ENCODE measurements at places on chromosomes 6 and 20.

DNA sequence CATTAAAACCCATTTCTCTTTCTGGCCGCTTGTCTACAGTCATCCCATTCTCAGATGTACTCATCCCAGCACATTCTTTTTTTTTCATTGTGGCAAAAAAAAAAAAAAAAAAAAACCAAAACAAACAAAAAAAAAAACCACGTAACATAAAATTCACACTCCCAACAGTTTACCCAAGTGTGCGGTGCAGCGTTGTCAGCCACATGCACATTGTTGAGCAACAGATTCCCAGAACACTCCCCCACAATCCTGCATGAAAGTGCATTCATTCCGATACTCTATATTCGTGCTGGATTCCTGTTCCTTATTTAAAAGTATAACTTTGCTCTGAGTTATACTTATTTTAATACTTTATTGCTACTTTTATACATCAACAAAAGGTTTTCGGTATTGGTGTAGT lies 96.0 kb downstream of the SASH1 start:
- no peak for DNase-seq

DNA sequence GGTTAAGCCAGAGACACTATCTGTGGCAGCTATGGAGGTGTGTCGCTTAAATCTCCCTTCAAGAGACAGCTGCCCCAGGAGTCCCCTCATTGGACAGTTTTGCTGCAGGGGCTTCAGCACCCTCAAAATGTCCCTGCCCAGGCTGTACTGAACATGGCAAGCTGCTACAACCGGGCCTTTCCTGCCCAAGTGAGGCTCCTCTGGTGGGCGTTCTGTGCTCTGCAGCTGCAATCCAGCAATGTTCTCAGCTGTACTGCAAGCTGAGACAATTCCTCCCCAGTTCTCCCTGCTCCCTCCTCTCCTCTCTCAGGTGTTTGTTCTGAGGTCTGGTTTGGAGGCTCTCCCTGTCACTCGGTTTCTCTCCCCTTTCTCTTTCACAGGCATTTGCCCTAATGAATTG lies 190.8 kb upstream of the LAMP5 start:
- peak; percentile 5 for DNase-seq

GRCh38 chr6:47073125-47074110 lies 31.3 kb upstream of the ADGRF1 start:
- DNase-seq: no peak

DNA sequence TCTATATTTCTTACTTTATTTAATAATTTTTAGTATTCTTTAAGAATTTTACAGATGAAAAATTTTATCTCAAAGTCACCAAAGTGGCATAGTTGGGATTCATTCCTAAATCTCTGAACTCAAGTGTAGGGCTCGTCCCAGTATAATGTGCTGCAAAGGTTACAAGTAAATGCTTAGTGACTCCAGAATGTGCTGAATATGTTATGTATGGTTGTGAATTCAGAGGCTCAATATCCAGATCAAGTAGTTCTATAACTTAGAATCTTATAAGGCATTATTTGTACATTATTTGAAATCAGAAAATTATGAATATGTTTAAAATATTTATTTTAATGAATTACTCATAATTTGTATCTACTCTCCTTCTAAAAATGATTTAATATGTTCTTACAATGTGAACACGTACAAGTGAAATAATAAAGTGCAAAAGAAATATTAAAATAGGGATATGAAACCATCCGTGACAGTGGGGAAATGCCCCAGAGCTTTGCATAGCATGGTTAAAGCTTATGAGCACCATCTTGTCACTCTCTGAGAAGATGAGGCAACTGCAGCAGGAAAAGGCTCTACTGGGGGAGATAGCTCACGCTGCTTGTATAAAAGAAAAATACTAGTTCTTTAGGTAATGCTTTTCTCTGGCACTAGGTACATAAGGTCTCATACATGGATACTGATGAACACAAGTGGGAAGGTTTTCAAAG lies 259.0 kb downstream of the FOXC1 start:
- DNase-seq: no peak

DNA sequence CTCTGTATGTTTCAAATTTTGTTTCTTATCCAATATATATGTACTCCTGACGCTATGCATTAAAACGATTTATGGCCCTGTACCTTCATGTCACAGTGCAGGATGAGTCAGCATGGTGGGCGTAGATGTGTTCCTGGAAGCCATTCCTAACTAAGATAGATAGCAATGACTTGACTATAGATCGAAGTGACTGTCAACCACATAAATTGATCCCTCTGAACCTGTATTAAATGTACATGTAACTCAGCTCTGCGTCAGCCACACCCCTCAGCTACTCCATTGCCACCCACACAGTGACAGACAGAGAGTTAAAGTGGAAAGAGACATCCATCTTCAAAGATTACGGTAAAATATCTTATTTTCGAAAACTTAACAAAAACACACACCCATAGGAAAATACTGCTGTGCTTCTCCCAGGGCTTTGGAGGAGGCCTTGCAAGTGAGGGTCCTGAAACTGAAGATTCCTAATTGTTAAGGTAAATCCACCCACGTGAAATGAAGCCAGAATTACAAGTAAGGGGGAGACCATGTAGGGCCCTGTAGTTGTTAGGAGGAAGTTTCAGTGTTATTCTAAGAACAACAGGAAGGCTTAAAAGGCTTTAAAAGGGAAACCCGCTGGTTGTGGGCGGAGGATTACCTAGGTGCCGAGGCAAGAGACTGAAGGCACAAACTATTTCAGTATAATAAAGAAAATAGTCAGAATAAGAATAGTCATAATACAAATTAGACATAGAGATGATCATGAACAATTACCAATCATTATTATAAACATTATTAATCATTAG lies 10.3 kb upstream of the RAD21L1 start:
- DNase-seq: peak; percentile 83

Measured in activated CD8-positive, alpha-beta T cell treated with anti-CD3 and anti-CD28 coated beads for 36 hours (primary cell).